Stimulated activated naive B cell treated with anti-CD40 and anti-IgM and Interleukin-4, amounts not matched to agents 10 μg/mL and 1 μg/mL and 100 μg/mL, for 72 hours (primary cell): ENCODE measurements at places on chromosomes 2 and 18.

- DNase-seq, result no peak
These were observed 146.0 kb downstream of the RHBDD1 start for GRCh38 chr2:226981791-226982326.

DNA sequence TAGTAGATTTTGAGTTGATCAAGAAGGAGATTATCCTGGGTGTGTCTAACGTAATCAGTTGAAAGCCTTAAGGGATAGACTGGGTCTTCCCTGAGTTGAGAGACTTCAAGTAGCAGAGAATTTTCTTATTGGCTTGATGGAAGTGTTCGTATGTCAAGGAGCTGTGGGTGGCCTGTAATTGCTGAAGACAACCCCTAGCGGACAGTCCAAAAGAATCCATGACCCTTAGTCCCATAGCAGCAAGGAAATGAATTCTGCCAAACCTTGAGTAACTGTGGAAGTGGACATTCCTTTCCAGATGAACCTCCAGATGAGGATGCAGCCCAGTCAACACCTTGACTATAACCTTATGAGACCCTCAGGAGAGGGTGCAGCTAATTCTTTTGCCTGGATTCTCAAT is 786.3 kb downstream of the SOCS6 start:
- no peak for DNase-seq

GRCh38 chr2:218010140-218010983 is 7.6 kb upstream of the TNS1 start:
- no peak for DNase-seq

DNA sequence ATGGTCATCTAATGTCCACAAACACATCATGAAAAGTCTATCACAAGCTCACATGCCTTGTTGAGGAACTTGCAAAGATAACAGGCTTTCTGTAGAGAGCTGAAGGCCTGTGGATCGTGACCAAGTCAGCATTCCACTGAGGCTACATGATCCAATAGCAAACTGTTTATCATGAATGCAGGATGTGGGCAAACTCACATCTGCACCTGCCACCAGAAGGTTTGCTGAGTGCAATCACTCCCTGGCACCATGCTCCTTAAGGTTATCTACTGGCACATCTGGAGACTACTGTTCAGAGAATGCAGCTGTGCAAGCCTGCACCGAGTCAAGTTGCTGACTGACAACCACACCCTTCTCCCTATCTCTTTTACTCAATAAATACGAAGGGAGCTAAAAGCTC is 67.3 kb upstream of the ACAA2 start:
- DNase-seq, result no peak

DNA sequence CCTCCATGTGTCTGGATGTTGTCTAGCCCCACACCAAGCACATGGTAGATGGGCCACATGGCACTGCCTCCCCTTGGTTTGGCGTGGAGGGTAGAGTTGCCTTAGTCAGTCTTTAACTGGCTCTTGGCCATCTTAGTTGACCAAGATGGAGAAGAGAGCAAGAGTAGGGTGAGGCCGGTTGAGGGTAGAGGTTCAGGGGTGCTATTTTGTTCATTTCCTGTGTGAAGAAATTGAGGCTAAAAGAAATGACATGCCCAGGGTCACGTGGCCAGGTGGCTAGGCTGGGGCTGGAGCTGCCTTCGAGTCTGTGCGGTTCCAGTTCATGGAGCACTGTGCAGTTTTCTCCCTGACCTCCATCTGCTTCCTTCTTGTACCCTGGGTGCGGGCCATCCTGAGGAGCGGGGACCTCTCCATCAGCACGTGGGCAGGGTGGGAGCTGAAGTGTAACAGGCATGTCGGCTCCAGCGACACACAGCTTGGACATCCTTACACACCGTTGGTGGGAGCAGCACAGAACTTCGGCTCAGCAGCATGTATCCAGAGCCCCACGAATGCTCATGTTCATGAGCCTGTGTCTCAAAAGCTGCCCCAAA is 213.2 kb downstream of the GBX2 start:
- no peak for DNase-seq

GRCh38 chr2:34241905-34242762 is 643.0 kb upstream of the FAM98A start:
- DNase-seq, result no peak

DNA sequence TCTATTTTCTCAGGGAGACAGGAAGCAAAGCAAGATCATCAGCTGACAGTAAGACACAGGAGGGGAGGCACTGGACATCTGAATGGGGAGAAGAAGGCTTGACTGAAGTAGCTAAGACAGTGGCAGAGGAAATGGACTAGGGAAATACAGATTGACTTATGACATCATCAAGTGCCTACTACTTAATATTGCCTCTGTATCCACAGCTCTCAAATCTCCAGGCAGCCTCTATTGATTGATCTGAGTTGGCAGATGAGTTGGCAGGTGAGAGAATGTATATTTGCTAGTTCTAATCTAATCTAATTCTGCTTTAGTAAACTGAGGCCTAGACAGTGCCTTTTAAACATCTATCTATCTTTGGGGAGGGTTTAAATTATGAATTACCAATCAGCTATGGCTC is 242.1 kb downstream of the SLC8A1 start:
- DNase-seq, result no peak

DNA sequence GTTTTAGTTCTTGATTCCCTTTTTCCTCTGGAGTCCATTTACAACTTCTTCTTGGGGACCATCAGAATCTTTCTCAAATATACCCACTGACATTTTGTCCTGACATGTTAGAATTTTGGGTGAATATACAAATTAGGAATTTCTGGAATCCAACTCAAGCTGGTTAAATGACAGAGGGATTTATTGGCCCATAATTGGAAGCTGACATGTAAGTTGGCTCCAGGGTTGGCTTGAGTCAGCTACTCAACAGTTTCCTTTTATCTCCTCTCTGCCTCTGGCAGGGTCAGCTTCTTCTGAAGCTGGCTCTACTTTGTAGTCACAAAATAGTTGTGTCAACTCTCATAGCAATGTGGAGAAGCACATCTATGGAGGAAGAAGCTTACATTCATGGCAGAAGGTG is 36.6 kb upstream of the PPP1R1C start:
- no peak for DNase-seq

GRCh38 chr18:37460604-37461003 is 105.0 kb downstream of the CELF4 start:
- DNase-seq, result no peak

GRCh38 chr2:55861733-55862132 is 61.8 kb downstream of the EFEMP1 start:
- no peak for DNase-seq

- no peak for DNase-seq
These were observed 22.9 kb downstream of the INO80C start for GRCh38 chr18:35474884-35475283.

GRCh38 chr2:62202019-62202722 is 6.3 kb downstream of the B3GNT2 start:
- no peak for DNase-seq

DNA sequence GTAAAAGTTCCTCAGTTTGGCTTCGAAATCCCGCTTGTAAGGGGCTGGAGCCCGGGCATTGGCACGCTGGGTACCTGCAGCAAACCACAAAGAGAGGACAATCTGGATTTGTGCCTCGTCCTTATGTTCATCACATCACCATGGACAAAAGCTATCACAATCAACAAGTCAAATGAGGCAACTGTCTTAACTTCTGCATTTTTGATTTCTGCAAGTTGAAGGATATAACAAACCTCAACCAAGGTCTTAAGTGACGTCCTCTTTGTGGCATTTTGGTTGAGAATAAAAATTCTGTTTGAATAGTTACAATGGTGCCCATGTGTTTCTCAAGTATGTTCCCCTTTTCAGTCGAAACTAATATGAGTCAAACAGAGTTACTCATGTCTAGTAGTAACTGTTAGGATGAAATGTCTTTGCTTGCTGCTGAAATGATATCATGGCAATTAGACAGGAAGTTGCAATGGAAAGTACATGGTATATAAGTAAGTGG is 70.8 kb upstream of the STK17B start:
- peak; percentile 45 for DNase-seq

- no peak for DNase-seq
These were observed 101.1 kb downstream of the SLC4A10 start for GRCh38 chr2:161725297-161725696.

DNA sequence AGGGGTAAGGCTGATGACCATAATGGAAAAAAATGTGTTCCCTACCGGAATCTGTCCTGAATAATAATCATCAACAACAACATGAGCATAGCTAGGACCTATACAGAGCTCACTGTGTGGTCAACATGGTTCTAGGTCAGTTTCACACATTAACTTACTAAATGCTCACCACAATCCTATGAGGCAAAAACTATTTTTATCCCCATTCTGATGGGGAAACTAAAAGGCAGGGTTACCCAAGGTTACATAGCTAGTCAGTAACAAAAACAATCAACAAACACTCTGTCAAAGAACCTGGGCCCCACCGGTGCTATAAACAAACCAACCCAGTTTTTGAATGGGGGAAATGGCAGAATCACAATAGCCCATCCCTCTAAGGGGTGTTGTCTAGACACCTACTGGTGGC is 40.1 kb downstream of the AOX1 start:
- DNase-seq, result no peak

GRCh38 chr2:239110595-239111048 is 262.7 kb downstream of the TWIST2 start:
- no peak for DNase-seq

DNA sequence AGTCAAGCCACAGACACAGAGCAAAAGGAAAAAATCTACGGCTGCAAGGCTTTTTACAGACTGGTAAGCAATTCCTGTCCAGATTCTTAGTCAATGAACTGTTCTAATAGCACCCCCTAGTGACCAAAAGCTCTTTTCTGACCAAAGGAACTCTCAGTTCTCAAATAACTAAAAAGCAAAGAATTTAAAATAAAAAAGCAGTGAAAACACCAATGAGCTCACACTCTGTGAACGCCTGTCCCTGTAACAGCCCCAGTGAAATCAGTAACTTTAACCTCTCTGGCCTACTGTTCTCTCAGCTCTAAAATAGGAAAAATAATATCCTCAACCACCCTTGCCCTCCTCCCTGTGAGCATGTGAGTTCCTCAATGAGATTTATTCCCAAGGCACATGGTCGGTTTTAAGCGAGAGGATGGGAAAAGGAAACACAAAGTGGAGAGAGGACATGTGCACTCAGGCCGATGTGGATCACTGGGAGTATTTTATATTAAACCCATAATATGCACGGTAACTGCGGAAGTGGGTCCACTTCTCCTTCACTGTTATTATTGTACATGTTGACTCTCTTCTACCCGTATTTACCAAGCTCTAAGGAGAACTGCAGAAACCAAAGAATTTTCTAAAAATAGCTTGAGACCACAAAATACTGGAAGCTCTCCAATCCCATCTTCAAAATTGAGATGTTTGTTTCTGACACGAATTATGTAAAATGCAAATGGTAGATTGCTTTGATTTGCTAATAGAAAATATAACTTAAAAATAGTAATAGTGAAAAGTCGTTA is 128.5 kb downstream of the STK39 start:
- DNase-seq, result peak; percentile 40

- no peak for DNase-seq
These were observed 66.5 kb upstream of the TGIF1 start for GRCh38 chr18:3383381-3383915.

DNA sequence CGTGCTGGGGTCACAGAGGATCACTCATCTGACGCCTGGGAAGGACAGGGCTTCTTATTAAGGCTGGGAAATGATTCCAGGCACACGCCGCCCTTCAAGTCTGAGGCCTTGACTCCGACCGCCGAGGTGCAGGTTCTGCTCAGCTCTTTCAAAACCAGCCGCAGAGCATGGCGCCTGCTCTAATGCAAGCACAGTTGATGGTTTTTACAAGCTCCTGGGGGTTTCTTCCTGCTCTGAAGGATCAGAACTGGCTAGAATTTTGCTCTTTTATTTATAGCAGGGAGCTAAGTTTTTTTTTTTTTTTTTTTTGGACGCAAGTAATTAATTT is 32.0 kb downstream of the CDCA7 start:
- DNase-seq, result no peak

- DNase-seq, result no peak
These were observed 5.5 kb upstream of the CYP27A1 start for GRCh38 chr2:218776488-218776887.

DNA sequence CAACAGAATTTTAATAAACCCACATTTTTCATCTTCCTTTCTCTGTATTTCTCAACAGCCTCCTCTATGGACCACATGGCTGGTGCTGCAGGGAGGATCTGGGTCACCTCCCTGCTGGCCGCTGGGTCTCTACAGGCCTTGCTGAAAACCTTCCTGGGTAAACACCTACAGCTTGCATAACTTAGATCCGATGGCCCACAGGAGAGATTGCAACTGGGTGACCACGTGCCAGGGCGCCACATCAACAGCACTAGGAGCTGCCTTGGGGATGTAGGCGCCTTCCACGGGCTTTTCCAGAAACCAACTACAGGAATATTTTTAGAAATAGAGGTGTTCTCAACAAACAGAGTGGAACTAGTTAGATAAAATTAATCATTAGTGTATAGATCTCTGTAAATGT is 19.4 kb downstream of the TMEM18 start:
- no peak for DNase-seq

GRCh38 chr2:120352696-120353590 is 7.0 kb downstream of the INHBB start:
- no peak for DNase-seq

- DNase-seq, result peak; percentile 3
These were observed 799.7 kb upstream of the ACVR2A start for GRCh38 chr2:147045113-147045512.

GRCh38 chr2:100407073-100407472 is 10.4 kb downstream of the CHST10 start:
- no peak for DNase-seq

DNA sequence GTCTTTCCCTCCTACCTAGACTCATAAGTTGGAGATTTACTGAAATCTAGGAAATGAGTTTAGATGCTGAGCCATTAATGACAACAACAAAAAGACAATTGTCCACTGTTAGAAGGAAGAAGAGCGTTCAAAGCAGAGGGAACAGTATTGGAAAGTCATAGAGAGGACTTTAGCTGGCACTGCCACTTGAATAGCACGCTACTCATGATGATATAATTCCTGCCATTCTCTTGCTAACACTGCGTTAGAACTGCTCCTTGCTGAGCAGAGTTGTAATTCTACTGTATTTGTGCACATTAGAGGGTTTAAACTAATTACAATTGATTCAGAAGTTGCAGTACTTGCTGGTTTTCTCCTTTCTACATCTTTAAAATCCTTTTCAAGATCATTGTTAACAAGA is 9.0 kb upstream of the AFTPH start:
- no peak for DNase-seq

- no peak for DNase-seq
These were observed 37.4 kb downstream of the ANKMY1 start for GRCh38 chr2:240520130-240520973.

- DNase-seq, result no peak
These were observed 216.7 kb downstream of the SETBP1 start for GRCh38 chr18:44897411-44897810.

- DNase-seq, result no peak
These were observed 55.8 kb downstream of the EMX1 start for GRCh38 chr2:72973137-72973535.

GRCh38 chr18:39521164-39521563 is 1955.6 kb upstream of the CELF4 start:
- DNase-seq, result no peak
